ENCODE measurements at places on chromosomes 2 and 18.

GRCh38 chr2:148885209-148885608, 10.2 kb downstream of the KIF5C start:
- no peak for DNase-seq

DNA sequence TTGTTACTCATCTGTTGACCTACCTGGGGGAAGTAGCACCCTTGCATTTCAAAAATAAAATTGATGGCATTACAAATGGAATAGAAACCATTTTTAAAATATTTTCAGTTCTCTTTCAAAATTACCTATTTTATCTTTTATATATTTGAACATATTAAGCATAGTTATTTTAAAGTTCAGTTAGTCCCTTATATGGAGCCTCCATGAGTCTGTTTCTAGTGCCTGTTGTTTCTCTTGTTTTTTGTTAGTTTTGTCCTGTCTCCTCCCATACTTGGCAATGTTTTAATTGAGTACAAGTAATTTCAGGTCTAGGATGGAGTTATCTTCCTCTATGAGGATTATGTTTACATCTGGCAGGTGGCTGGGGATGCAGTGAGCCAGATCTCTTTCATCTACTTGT, 5.9 kb upstream of the KCNIP3 start:
- DNase-seq = no peak

- DNase-seq = no peak
These were observed 106.9 kb upstream of the GAREM1 start for GRCh38 chr18:32577561-32577960.

GRCh38 chr18:74110976-74111375, 36.7 kb downstream of the FBXO15 start:
- no peak for DNase-seq

DNA sequence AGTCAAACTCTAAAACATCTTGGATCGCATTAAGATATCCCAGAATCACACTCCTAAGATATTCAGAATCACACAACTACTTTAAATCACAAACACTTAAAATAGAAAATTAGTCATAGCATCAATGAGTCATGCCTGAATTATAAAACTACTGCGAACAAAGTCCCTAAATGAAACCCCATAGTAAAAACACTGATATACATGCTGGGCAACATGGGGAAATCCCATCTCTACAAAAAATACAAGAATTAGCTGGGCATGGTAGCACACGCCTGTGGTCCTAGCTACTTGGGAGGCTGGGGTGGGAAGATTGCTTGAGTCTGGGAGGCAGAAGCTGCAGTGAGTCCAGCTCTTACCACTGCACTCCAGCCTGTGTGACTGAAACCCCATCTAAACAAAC, 101.7 kb downstream of the COBLL1 start:
- peak; percentile 31 for DNase-seq

DNA sequence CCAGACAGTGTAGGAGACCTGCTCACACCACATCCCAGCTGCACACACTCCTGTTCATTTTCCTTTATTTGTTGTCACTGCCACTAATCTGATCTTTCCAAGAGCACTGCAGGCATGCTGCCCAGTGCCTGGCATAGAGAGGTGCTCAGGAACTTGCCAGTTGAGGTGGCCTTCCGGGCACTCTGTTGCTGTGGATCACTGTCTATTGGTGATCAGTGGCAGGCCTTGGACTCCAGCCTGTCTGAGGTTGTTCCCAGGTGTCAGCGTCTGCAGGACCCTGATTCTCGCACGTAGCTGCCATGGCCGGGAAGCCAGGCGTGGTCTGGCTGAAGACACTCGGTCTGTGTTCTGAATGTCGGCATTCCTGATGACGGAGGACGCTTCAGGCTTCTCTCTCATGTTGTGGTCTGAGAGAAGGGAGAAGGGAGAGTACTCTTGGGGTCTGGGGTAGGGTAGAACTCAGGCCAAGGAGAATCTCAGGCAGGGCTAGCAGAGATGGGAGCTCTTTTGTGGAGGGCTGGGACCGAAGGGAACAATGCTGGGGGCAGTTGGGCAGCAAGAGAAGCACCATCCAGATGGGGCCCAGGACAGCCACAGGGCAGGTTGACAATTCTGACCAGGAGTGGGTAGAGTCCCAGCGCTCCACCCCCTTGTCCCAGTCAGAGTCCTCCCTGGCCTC, 240.9 kb downstream of the MYCN start:
- DNase-seq = no peak

- no peak for DNase-seq
These were observed 115.3 kb upstream of the TANK start for GRCh38 chr2:161044921-161045320.

Data from AG04449 (cell line).